ENCODE measurements at places on chromosomes 5 and 9. TPM values are rescaled to one million over a fixed set of nuclear protein-coding genes. Genes with fewer than 3 reads are reported as not detected.

DNA sequence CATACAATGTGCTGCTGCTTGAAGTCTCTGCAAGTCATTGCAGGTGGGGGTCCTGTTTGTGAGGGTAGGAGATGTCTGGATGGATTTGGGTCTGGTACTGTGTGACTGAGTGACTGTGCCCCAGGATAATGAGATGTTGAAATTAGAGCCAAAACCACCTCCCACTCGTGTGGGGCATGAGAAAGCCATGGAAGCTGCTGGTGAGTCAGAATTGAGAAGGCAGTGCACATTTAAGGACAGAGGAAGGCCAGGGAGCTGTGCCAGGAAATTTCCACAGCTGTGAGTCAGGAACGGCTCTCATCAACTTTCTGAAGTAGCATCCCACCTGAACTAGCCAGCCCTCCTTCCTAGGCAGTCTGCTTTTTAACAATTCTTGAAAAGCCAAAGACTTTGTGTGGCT is 229.8 kb downstream of the DRD1 start:
- DNase-seq = no peak

ADAM19 gene
- total RNA-seq = 63.6 TPM

- no peak for DNase-seq
Observed at GRCh38 chr5:34728236-34728635, 72.1 kb downstream of the RAI14 start.

DNA sequence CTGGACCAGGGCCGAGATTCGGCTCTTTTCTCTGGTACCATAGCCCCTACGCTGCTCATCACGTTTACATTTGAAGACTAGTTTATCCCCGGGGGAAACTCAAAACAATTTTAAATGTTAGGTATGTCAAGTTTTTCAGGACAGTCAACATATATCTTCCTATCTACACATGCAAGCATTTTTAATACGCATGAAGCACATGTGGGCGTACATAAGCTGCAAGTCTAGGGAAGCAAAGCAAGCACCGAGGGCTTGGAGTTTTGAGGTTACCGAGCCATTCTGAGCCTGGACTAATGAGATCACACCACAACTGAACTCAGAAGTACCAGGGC is 154.4 kb downstream of the AUH start:
- DNase-seq = peak; percentile 53

GRCh38 chr5:150590979-150591695 is 49.3 kb upstream of the SYNPO start:
- no peak for DNase-seq

- no peak for DNase-seq
Observed at GRCh38 chr9:110986529-110986928, 51.7 kb downstream of the LPAR1 start.

GRCh38 chr5:154813736-154814135 is 36.7 kb downstream of the FAXDC2 start:
- DNase-seq = peak; percentile 19

GRCh38 chr5:112122353-112122752 is 296.7 kb downstream of the EPB41L4A start:
- DNase-seq = no peak

IFNK gene
- total RNA-seq = not detected

KLF4 gene
- 1.2 TPM for total RNA-seq

CCNO gene
- total RNA-seq = not detected

- DNase-seq = no peak
Observed at GRCh38 chr5:131981516-131981915, 29.9 kb downstream of the ACSL6 start.

- DNase-seq = no peak
Observed at GRCh38 chr9:106922026-106922425, 59.1 kb downstream of the ZNF462 start.

DNA sequence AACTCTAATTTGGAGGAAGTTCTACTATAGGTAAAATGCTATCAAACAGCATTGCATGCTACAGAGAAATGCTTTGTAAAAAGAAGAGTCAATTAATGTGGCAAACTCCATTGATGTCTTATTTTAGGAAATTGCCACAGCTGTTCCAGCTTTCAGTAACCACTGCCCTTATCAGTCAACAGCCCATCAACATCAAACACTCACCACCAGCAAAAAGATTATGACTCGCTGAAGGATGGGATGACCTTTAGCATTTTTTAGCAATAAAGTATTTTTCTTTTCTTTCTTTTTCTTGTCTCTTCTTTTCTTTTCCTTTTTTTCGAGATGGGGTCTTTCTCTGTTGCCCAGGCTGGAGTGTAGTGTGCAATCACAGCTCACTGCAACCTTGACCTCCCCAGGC is 26.0 kb downstream of the CRHBP start:
- DNase-seq = no peak

GRCh38 chr9:89878003-89878411 is 273.2 kb downstream of the GADD45G start:
- no peak for DNase-seq

DNA sequence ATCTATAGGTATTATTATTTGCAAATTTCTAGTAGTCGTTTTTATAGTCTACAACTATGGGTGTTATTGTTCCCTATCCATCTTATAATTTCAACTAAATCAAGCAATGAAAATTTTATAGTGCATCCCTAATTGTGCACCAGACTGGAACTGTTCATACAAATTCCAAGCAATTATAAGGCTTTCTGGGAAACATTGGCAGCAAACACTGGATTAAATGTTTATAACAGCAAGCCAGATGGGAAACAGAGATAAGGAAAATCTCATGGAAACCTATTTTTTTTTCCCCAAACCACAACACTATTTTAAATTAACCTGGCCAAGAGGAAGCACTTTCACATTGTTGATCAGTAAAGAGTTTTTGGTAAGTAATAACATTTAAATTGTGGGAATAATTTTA is 524.3 kb downstream of the RASEF start:
- DNase-seq = no peak

DNA sequence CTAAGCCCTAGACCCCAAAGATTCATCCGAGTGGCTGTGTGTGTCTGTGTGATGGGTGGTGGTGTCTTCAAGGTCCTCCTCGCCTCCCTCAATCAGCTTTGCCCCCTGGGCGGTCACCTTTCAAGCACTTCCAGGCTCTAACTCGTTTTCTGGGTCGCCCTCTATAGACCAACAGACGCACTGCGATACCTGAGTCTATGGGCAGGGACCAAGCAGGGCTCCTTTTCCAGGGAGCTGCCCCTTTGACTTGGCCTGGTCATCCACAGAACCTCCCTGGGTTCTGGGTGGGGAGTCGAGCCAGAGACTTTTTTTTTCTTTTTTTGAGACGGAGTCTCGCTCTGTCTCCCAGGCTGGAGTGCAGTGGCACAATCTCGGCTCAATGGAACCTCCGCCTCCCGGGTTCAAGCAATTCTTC is 1.1 kb downstream of the SLC27A4 start:
- DNase-seq = peak; percentile 84

IGIP gene
- total RNA-seq = 1.7 TPM

DNA sequence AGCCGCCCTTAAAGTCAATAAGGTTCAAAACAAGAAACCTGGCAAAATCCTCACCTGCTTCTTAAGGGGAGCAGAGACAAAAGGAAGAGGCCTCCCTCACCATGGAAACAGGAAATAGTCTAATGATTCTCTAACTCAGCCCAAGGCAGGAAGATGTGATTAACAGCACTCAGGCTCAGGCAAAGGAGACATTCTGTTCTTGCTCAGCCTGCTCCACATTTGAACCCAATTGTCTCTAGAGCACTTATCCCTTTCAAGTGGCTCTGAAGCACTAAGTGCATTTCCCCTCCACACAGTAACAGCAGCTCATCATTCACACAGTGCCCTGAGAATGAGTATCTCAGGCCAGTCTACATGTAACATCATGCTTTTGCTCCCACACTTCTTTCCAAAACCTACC is 72.3 kb downstream of the NIPSNAP3B start:
- no peak for DNase-seq

GRCh38 chr5:168878135-168878745 is 299.1 kb upstream of the PANK3 start:
- DNase-seq = no peak

GRCh38 chr9:105392531-105392930 is 55.3 kb upstream of the FSD1L start:
- DNase-seq = no peak

SOX30 gene
- 0.44 TPM for total RNA-seq

C9 gene
- not detected for total RNA-seq

DNA sequence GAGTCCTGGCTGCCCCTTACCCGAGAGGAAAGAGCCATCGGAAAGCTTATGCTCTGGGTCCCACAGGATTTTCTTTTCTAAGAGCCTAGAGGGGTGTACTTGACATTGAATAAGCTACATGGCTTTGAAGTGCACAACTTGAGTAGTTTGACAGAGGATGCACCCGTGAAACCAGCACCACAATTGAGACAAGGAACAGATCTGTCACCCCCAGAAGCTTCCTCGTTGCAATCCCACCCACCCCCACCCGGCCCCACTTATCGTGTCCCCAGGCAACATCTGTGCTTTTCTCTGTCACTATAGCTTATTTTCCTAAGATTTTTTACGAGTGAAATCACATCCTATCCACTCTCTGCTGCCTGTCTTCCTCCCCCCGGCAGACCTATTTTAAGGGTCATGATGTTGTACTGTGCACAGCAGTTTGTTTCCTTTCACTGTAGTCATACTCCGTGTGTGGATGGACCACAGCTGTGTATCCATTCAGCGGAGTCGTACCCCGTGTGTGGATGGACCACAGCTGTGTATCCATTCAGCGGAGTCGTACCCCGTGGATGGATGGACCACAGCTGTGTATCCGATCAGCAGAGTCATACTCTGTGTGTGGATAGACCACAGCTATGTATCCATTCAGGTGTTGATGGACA is 8.8 kb upstream of the FCN2 start:
- DNase-seq = no peak

PHYHD1 gene
- total RNA-seq = 0.21 TPM

HAVCR2 gene
- 15.9 TPM for total RNA-seq

DNA sequence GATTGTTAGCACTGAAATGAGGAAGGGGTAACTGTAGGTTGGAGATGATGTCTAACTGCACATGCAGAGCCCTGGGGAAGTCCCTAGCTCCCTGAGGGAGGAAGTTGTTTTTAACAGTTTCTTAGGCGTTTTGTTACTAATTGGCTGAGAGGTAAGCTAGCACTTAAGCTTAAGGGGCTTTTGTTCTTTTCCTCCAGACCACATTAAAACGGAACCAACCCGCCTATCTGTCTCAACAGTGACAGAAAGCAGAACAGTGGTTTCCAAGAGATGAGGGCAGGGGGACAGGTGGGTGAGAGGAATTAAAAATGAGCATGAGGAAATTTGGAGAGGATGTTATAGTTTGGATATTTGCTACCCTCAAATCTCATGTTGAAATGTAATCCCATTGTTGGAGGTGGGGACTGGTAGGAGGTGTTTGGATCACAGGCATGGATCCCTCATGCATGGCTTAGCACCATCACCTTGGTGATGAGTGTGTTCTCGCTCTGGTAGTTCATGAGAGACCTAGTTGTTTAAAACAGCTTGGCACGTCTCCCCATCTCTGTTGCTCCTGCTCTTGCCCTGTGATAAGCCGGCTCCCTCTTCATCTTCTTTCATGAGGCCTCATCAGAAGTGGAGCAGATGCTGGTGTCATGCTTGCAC is 38.9 kb downstream of the LYRM7 start:
- DNase-seq = peak; percentile 66

C5orf34 gene
- total RNA-seq = 16.8 TPM

DNA sequence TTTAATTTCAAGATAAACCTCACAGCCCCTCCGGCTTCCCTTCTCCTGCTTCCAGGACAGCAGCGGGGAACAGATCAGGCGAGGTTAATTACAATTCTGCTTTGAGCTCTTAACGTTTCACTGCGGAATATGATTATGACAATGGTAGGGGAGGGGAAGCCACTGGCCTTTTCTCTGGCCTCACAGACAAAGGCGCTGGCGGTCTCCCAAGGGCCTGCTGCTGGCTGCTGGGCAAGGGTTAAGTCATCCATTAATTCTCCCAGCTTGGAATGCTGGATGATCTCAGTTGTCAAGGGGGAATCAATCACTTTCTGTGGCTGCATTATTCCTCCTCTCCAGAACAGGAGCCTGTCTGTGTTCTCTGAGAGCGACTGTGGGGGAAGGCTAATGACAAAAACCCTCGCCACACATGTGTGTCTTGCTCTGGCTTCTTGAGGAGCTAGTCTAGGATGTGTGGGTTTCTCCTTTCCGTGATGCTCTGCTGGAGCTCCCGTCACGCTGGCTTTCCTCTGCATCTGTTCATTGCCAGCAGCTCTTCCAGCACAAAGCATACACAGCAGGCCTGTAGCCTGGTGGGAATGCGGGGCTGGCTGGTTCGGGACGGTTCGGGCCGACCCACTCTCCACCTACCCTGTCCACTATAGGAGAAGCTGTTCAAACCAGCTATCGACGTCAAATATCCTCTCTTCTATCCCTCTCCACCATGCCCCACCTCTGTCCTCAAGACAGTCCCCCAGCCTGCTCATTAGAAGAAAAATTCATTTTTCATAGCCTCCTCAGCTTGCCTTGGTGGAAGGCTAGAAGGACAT is 82.8 kb downstream of the DCP2 start:
- DNase-seq = no peak

- DNase-seq = no peak
Observed at GRCh38 chr9:101421653-101422065, 13.9 kb downstream of the ALDOB start.

DNA sequence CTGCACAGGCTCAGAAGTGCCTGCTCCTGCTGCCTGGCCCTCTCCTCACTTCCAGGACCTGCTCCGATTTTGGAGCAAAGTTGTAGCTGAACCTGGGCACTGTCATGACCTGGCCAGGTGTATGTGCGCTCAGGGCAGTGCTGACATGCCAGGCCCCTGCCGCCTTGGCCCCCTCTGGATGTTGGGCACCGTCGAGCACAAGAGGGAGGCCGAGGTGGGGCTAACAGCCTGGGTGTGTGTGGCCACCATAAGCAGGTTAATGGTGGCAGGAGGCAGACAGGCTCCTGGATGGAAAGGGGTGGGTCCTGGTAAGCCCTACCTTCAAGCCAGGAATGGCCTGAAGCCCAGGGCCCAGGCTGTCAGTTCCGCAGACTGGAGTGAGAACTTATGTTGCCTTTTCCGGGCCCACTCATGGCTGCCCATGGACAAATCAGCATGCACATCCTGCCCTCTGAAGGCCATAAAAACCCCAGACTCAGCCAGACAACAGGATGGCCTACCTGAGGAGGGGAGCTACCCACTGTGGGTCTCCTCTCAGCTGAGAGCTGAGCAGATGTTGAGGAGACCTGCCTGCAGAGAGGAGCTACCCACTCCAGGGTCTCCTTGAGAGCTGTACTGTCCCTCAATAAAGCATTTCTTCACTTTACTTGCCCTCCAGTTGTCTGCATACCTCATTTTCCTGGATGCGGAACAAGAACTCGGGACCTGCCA is 66.2 kb downstream of the NACC2 start:
- DNase-seq = no peak

CATSPER3 gene
- 0.69 TPM for total RNA-seq

GRCh38 chr9:79061752-79062616 is 509.8 kb upstream of the TLE4 start:
- no peak for DNase-seq

DMXL1 gene
- 23.5 TPM for total RNA-seq

TYRP1 gene
- not detected for total RNA-seq

DNA sequence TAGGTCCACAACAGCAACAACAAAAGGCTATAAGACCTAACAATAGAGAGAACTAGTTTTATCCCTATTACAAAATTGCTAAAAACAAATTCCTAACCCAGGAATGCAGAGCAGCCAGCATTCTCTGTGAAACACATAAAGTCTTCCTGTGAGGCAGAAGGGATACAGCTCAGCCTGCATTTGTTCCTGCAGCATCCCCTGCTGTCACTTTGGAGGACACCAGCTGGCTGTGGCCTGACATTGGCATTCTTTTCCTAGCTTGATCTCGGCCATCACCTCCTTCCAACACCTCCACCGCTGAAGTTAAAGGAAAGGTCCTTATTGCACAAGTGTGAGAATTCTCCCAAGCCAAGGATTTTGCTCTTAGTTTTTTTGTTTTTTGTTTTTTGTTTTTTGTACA is 186.1 kb downstream of the SNCAIP start:
- no peak for DNase-seq

- no peak for DNase-seq
Observed at GRCh38 chr5:127934791-127935256, 148.7 kb upstream of the SLC12A2 start.
